ENCODE measurements at places on chromosomes 4 and X.

DNA sequence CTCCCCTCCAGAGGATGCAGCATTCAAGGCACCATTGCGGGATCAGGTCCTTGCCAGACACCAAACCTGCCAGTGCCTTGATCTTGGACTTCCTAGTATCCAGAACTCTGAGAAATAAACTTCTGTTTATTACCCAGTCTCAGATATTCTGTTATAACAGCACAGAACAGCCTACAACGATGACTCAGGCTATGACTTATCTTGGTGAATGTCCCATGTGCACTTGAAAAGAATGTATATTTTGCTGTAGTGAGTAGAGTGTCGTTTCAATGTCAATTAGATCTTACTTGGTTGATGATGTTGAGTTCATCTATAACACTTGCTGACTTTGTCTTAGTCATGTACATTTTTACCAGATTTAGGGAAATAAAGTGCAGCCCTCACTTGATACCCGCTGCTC, 34.5 kb upstream of the PGRMC1 start:
- DNase-seq: peak; percentile 7

DNA sequence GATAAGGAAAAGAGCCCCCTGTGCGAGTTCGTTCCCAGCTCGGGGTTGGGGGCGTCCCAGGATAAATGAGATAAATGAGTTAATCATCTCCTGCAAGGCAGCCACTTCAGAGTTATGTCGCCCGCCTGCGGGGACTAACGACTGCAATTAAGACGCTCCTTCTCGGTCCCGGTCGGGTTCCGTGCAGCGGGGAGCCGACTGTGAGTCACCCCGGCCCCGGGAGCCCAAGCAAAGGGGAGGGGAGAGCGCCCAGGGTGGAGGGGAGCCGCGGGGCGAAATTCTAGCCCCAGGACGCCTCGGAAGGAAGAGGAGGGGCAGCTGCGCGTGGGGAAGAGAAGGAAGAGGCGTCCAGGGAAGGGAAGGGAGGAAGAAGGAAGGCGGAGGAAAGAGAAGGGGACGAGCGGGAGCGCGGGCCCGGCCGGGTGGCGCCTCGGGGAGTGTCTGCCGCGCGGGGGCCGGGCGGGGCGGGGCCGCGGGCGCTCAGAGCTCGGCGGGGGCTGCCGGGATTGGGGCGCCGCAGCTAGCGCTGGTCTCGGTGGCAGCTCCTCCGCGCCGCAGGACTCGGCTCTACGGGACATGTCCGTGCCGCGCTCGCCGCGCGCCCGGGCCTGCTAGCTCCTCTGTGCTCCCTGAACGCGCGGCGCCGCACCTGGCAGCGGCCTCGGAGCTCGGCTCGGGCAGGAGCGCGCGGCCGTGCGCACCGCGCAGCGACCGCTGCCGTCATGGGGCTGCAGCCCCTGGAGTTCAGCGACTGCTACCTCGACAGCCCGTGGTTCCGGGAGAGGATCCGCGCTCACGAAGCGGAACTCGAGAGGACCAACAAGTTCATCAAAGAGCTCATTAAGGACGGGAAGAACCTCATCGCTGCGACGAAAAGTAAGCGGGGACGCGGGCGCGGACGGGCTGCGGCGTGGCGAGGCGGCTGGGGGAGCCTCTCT, at the start of gene ARHGAP10:
Gene ARHGAP10 (plus strand): TSS at position 509 of the 938 bp plus-strand sequence. CDS start 214 bp downstream, at position 723.
- DNase-seq: peak; percentile 93

DNA sequence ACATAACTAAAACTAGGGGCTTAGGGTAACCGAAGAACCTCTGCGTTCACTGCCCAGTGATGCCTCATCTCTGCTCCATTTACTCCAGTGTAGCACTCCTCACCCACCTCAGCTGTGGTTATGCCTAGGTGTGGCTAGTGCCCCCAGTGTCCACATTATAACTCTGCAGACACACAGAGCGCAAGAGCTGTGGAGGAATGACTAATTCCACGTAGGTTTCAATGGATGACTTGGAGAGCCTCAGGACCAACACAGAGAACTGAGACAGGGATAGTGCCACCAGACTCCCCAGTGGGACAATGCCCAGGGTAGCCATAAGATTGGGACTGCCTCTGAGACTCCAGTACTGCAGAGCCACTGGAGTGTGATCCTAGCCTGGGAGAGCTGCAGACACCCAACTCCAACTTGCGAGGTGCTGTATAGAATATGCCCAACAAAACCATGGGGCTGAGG, 542.4 kb upstream of the DIPK2B start:
- DNase-seq: peak; percentile 70

- peak; percentile 45 for DNase-seq
Observed at GRCh38 chr4:20126906-20127305, 124.8 kb upstream of the SLIT2 start.

GRCh38 chrX:50617183-50617582, 146.6 kb upstream of the DGKK start:
- DNase-seq: no peak

- DNase-seq: no peak
Observed at GRCh38 chrX:65720381-65720964, 53.0 kb downstream of the MSN start.

DNA sequence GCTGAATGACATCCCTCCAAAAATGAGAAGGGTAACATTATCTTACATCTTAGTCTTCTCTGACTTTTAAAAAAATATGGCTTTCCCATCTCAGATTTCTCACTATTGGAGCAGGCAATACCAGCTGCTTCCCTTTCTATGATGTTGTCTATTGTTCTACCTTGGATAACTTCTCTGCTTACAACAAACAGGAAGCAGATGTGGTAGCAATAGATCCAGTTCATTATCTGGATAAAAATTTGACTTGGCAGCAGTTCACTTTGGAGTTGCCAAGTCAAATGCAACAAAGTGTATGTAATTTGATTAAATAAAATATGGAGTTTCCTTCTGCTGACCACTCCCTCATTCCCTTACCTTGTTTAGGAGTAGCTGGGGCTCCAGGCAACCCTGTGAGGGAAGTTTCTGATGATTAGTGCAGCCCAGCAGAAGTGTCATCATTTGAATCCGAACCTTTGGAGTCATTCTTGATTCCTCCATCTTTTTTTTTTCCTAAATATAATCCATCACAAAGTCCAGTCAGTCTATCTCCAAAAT, 72.0 kb upstream of the GPRIN3 start:
- no peak for DNase-seq

GRCh38 chr4:94262163-94263016, 54.7 kb downstream of the SMARCAD1 start:
- no peak for DNase-seq

All from EL (cell line).